ENCODE measurements at places on chromosomes 7 and 10.

- peak; percentile 68 for DNase-seq
Measured at GRCh38 chr10:29849126-29849833, 210.1 kb downstream of the JCAD start.

DNA sequence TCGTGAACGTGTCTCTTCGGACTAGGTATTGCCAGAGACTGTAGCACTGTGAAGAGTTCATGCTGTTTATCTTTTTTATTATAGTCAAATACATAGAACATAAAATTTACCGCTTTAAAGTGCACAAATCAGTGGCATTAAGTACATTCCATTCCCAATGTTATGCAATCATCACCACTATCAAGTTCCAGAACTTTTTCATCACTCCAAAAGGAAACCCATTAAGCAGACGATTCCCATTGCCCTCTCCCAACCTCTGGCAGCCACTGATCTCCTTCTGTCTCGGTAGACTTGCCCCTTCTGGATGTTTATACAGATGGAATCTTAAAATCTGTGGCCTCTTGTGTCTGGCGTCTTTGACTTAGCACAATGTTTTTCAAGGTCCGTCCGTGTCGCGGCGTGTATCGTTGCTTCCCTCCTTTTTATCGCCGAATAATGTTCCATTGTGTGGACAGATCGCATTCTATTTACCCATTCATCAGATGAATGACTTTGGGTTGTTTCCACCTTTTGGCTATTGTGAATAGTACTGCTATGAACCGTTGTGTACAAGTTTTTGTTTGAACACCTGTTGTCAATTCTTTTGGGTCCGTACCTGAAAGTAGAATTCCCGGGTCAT, 2.7 kb downstream of the PROSER2 start:
- no peak for DNase-seq

- no peak for DNase-seq
Measured at GRCh38 chr10:34549001-34549400, 266.1 kb downstream of the PARD3 start.

DNA sequence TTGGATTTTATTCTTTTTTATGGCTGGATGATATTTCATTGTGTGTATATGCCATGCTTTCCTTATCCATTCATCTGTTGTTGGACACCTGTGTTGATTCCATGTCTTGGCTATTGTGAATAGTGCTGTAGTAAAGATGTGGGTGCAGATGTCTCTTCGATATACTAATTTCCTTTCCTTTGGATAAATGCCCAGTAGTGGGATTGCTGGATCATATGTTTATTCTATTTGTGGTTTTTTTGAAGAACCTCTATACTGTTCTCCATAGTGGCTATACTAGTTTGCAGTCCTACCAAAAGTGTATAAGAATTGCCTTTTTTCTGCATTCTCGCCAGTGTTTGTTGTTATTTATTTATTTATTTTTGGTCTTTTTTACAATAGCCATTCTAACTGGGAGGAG, 159.8 kb downstream of the WNT2 start:
- no peak for DNase-seq

DNA sequence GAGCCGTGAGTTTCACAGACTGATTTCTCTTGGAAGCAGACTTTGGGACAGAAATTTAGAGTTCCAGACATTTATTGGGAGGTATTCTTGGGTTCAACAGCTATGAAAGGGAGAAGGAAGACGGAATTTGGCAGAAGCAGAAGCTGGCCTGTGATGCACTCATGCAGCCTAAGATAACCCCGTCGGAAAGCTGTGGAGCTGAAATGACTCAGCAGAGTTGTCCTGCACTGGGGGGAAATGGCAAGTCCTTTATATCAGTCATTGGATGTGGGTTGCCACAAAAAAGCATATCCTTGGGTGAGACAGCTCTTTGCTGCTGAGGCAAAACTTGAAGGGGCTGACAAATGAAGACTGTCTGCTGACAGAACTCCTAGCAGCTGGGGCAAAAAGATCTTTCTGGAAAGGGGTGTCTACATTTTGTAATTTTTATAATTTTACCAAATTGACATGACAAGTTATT, 11.5 kb upstream of the MICU1 start:
- DNase-seq = no peak

- no peak for DNase-seq
Measured at GRCh38 chr10:9635691-9636090, 1382.0 kb upstream of the CELF2 start.

- no peak for DNase-seq
Measured at GRCh38 chr7:111010798-111011197, 80.1 kb upstream of the LRRN3 start.

DNA sequence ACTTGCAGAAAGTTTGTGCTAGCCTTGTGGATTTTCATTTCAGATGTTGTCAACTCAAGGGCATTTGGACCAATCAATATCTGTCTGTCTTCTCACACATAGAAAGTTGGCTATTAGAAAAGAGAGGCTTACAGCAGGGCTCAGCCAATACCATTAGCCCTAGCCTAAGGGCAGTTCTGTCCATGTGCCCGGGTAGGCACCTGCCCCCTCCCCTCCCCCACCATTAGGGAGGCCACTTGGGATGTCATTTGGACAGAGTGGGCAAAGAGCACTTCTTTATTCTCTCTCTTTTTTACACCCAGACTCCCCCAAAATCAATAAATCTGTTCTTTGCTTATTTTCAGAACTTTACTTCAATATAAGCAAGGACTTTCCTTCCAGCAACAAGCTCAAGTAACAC, 188.5 kb upstream of the MKI67 start:
- peak; percentile 73 for DNase-seq

All from eye (tissue), 1 donor.